ENCODE measurements at places on chromosomes 16 and 17.

DNA sequence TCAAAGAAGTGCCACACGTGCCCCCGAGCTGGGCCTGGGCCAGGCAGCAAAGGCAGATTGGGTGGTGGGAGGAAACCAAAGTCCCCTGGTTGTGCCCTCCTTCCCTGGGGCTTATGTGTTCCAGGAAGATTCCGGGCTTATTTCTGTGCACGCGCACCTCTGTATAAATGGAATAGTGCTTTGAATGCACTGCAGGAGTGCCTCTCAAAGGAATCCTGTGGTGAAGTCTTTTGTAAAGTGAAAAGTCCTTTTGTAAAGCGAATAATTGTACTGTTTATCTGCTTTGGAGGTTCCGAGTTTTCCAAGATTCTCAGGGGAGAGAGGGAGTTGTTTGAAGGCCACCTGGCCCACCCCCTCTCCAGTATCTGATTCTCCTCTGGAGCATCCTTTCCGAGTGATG is 26.8 kb downstream of the C17orf75 start:
- DNase-seq, result no peak

- no peak for DNase-seq
These were observed 763 bp upstream of the ACTG1 start for GRCh38 chr17:81513372-81513752.

- no peak for DNase-seq
These were observed 7.0 kb upstream of the SPATA20 start for GRCh38 chr17:50539762-50540559.

- no peak for DNase-seq
These were observed 399.8 kb downstream of the KCNJ2 start for GRCh38 chr17:70569128-70569527.

GRCh38 chr17:57920916-57921703 is 34.1 kb downstream of the CUEDC1 start:
- no peak for DNase-seq

- DNase-seq, result no peak
These were observed 40.1 kb downstream of the YPEL2 start for GRCh38 chr17:59371416-59372100.

DNA sequence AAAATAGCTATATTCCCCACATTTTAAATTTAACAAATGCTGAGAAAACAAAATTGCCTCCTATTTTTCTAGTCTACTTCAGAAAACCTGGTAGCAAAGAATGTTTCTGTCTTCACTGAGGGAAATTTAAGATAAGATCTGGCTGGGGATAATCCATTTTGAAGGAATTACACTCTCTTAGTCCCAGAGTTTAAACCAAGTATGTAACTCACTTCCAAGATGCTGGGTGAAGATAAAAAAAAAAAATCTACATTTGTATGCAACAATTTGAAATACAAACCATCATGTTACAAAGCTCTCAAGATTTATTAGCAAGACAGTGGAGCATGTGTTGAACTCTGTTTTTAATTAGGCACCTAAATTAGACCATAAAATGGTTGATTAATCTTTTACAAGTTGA is 5.7 kb downstream of the HS3ST3B1 start:
- no peak for DNase-seq

DNA sequence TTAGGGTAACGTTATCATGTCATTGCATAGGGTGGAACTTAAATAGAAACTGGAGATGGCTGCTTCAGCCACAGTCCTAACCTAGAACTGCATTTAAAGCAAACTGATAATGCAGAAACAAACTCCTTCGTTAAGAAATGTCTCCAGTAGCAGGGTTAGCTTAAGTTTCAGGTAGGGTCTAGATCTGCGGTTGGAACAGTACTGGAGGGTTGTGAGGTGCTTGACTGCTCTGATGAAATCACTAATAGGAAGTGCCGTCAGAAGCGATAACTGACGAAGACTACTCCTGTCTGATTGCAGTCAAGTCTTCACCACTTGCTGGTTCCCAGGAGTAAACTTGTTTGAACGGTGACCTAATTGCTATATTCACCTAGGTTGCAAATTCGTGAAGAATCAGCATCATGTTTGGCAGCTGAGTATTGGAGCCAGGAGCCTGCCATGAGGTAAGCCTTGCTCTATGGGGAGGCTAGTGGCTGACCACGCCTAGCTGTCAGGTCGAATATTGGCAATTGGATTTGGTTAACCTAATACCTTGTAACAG is 24.5 kb downstream of the TRPV2 start:
- no peak for DNase-seq

- no peak for DNase-seq
These were observed 4.2 kb upstream of the SBK1 start for GRCh38 chr16:28288114-28288513.

GRCh38 chr17:69170377-69170776 is 28.7 kb upstream of the ABCA6 start:
- no peak for DNase-seq

GRCh38 chr16:67961551-67961957 is 6.9 kb downstream of the SLC12A4 start:
- DNase-seq, result no peak

DNA sequence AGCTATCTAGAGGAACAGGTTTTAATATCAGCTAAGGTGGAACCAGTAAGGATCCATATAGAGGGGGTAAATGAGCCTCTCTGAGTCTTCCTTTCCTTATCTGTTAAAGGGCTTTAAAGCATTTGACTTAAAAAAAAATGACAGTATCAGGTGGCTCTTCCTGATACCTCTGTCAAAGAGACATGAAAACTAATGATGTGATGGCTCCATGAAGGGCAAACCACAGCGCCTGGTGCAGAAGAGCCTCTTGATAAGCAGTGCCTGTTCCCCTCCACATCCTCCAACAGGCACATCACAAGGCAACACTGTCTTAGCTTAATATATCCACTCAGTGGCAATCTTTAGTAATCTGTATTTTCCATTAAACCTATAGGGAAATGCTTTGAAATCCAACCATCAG is 68.9 kb downstream of the USP31 start:
- no peak for DNase-seq

DNA sequence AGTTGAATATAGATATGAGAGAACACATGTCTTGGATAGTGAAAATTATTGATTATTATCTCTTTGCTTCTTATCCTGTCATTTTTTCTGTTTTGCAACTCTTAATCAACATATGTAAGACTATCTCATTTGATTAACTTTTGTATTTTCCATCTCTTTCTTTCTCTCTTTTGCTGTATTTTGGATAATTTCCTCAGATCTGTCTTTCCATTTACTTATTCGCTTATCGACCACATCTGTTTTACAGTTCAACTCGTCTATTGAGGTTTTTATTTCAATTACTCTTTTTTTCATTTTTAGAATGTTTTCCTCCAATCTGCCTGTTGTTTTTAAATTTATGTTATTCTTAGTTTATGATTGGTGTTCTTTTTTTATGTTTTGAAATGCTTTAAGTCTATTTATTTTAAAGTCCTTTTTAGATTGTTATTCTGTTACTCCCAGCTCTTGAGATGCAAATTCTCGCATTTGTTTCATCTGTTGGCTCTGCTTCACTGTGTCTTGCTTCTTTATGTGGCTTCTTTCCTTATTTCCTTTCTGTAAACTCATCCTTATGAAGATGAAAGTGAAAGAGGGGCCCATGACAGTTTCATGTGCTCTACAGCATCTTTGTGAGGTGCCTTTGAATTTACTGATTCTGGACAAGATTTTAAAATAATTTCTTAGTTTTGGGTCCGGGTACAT is 87.8 kb upstream of the IRX5 start:
- DNase-seq, result no peak

DNA sequence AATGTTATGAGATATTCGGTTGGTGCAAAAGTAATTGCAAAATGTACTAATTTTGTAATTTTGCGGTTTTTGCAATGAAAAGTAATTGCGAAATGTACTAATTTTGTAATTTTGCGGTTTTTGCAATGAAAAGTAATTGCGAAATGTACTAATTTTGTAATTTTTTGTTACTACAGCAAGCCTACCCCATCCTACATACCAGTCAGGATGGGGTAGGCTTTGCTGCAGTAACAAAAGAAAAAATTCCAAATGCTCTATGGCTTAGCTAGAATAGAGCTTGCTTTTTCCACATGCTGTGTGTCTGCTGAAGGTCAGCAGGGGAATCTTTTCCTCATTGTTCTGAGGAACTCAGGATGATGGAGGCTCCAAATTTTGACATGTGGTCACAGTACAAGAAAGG is 83.3 kb upstream of the GPRC5B start:
- no peak for DNase-seq

GRCh38 chr16:80233097-80233835 is 307.5 kb upstream of the DYNLRB2 start:
- no peak for DNase-seq

DNA sequence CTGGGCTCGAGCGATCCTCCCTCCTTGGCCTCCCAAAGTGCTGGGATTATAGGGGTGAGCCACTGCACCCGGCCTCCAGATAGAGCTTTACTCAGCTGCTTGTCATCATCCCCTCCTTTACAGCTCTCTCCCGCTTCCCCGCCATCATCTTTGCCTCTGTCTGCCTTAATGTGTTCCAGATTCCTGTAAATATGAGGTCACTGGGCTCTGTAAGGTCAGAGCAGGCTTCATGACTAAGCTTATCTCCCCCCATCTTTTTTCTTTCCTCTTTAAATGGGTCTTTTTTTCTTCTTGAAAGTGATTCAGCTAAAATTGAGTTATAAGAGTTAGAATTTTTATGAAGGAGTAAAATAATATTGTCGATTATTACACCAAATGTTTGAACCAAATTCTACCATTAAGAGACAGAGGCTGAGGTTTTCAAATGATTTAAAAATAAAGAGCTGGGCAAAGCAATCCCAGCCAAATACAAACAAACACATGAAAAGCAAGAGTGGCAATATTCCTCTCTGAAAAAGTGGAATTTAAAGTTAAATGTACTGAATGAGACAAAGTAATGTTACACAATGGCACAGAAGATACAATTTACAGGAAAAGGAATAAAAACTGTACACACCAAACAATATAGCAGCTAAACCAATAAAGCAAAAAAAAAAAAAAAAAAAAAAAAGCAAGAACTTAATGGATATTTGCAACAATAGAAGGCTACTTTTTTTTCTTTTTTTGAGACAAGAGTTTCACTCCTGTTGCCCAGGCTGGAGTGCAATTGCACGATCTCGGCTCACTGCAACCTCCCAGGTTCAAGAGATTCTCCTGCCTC is 62.1 kb downstream of the CRISPLD2 start:
- no peak for DNase-seq

DNA sequence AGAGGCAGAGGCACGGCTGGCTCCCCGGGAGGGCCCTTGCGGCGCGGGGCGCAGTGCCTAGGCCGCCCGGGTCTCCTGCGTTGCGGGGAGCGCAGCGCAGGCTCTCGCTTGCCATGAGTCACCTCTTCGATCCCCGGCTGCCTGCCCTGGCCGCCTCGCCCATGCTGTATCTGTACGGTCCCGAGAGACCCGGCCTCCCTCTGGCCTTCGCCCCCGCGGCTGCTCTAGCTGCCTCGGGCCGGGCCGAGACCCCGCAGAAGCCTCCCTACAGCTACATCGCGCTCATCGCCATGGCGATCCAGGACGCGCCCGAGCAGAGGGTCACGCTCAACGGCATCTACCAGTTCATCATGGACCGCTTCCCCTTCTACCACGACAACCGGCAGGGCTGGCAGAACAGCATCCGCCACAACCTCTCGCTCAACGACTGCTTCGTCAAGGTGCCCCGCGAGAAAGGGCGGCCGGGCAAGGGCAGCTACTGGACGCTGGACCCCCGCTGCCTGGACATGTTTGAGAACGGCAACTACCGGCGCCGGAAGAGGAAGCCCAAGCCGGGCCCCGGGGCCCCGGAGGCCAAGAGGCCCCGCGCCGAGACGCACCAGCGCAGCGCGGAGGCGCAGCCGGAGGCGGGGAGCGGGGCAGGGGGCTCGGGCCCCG is 390 bp downstream of the FOXL1 start:
- DNase-seq, result no peak

GRCh38 chr17:74957935-74958740 is 14.4 kb downstream of the HID1 start:
- peak; percentile 54 for DNase-seq

GRCh38 chr17:28291780-28292330 is 27.1 kb upstream of the TMEM97 start:
- no peak for DNase-seq

DNA sequence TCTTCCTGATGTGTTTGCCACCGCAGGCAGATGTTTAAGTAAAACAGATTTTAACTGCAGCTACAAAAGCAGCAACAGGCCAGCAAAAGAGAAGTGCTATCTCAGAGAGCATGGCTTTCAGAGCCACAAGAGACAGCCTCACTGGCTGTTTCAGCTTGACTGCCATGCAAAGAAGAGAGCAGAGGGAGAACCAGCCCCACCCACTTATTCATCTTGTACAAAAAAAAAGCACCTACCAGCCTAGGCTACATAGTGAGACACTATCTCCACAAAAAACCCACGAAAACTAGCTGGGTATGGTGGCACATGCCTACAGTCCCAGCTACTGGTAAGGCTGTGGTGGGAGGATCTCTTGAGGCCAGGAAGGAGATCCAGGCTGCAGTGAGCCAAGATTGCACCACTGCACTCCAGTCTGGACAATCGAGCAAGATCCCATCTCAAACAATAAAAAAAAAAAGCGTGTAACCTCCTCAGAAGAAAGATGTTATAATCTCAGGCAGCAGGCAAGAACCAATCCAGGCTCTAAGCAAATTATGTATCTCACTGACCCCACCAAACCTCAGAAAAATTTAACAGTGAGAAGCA is 30.0 kb downstream of the STH start:
- no peak for DNase-seq

- DNase-seq, result no peak
These were observed 48.8 kb downstream of the ADCY9 start for GRCh38 chr16:4067262-4068001.

DNA sequence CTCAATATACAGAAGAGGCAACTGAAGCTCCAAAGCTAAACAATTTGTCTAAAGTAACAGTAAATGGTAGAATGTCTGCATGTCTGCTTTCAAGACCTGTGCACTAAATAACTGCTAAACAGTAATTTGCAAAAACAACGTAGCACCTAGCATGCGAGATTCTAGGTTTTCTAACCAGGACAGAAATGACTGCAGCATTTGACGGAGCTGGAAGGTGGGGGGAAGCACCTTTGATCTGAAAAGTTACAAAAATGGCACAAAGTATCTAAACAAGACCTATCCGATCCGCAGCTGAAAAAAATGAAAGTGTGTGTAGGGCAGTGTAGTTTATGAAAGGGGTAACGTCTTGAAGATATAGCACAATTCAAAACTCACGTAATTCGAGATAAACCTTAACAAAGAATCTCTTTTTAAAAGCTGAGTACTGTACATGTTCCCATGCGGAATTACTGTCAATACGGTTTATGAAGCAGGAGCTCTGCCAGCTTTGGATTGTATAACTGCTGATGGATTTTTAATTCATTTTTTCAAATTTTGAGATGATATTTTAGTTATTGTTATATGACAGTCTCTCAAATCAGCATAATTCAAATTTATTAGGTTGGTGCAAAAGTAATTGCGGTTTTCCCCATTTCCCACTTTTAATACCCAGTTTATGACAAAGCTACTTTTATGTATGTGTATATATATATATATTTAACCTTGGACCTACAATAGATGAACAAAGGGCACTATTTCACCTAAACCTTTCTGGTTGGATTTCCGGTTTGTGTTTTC is 1.2 kb upstream of the WIPI1 start:
- DNase-seq, result no peak

DNA sequence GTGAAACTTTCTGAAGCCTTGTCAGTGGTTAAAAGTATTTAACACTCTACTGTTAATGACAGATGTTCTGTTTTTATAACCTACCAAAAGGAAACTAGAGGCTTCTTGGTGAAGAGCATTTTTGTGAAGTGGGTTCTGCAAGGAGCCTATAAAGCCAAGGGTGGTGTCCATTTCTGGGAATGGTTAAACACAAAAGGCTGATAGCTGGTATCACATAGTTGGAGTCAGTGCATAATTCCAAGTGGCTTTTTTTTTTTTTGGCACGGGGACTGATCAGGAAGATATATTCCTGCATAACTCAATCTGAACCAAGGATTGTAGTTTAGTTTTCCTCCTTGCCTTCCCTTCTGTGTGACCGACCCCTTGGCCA is 27.6 kb upstream of the KPNB1 start:
- no peak for DNase-seq

Data from activated naive CD4-positive, alpha-beta T cell (primary cell).